ENCODE measurements at places on chromosomes 4 and X.

GRCh38 chr4:128635955-128636560, 173.4 kb upstream of the JADE1 start:
- DNase-seq, result no peak

- DNase-seq, result peak; percentile 21
These were observed 1.2 kb downstream of the EIF1AX start for GRCh38 chrX:20140420-20140819.

DNA sequence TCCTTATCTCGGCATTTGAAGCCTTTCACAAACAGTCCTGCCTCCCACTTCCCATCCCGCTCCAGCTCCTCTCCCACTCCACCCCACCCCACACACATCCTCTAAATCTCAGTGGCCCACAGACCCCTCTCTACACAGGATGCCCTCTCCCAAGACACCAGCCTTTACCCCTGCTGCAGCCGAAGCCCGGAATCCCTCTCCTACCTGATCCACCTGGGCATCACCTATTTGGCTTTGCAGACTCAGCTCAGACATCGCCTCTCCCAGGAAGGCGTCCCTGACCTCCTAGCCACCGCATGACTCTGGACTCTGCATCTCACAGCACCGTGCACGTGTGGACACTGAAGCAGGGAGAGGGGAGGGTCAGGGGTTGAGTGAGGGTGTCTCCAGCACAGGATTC, 11.5 kb downstream of the PPP2R2C start:
- no peak for DNase-seq

DNA sequence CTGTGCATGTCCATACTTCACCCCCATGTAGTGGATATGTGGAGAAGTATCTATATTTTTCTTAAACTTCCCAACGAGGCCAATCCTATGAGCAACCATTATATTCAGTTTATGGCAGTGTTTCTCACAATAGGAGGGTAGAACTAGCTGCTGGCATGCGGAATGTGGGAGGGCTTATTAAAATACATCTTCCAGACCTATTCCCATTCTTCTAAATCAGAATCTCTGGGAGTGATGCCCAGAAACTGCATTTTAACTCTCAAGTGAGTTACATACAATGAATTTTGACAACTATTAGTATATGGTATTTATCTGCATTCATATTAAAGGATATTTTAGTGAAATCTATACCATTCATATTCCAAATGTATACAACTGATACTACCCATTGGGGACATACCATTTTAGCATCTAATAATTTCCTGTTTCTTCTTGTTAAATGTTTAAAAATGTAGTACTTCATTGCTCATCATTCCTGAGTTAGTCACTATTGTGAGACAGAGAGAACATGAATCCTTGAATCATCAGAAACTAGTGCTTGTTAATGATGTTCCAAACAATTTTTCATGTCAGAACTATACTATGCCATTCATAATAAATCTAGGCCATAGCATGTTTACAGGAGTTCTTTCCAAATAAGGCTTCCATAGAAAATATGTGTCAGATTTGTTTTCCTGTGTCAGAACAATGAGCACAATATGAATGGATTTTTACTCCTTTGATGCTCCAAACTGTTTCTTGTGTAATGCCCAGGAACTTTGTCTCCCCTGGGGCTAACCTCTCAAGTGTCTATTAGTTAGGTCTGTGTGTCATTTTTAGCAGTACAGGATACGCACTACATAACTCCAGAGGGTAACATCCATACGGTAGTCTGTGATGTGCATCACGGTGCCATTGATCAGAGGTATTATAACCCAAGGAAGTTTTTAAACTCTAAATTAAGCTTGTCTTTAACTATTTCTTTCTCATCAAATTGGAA, 198.8 kb upstream of the BMP3 start:
- no peak for DNase-seq

- no peak for DNase-seq
These were observed 40.0 kb upstream of the CASK start for GRCh38 chrX:41963348-41963747.

DNA sequence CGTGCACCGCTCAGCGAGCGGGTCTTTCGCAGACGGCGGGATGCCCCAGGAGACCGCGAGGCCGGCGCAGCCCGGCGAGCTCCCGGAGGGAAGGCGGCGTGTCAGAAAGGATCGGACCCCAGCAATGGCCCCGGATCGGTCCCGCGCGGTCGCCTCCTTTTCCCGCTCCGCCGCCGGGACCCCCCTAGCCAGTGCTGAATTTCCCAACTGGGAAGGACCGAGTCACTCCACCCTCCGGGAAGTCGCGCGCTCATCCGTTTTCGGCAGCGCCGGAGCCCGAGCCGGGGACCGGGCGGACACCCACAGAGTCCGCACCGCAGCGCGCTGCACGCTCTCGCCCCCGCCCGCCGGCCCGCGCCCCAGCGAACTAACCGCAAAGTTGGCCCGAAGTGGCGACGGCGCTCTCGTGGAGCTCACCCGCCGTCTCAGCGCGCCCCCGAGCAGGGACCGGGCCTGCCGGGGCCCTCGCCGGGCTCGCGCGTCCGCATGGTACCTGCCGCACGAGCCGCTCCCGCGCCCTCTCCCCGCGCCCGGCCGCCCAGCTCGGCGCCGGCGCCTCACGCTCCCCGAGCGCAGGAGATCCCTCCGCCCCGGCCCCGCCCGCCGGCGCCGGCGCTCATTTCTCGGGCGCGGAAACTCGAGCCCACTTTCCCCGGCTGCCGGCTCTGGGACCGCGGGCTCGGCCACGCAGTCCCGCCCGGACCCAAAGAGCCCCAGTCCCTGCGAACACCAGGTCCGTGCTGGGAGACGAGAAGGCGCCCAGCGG, at the start of gene FAT1:
TSS of gene FAT1 (minus strand) at position 565 of the 766 bp plus-strand sequence. CDS start 14,029 bp downstream, outside the sequence.
- peak; percentile 21 for DNase-seq

GRCh38 chrX:72393836-72394517, 88.3 kb upstream of the CITED1 start:
- DNase-seq, result no peak

- no peak for DNase-seq
These were observed 799.1 kb downstream of the FSTL5 start for GRCh38 chr4:161364681-161365080.

DNA sequence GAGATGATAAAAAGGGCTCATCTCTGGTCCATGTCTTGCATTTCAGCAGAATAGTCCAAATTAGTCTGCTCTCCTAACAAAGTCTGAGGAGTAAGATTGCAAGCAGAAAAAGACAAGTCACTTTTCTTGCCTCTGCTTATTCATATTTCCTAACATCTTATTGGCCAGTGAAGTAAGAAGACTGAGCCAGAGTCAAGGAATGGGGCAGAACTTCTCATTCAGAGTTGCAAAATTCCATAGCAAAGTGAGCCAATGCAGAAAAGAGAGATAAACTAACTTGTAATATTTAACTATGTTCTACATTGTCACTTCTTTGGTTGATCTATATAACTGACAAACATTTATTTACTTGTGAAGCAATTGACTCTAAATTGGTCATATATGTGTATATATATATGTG, 2304.0 kb downstream of the ARAP2 start:
- no peak for DNase-seq

DNA sequence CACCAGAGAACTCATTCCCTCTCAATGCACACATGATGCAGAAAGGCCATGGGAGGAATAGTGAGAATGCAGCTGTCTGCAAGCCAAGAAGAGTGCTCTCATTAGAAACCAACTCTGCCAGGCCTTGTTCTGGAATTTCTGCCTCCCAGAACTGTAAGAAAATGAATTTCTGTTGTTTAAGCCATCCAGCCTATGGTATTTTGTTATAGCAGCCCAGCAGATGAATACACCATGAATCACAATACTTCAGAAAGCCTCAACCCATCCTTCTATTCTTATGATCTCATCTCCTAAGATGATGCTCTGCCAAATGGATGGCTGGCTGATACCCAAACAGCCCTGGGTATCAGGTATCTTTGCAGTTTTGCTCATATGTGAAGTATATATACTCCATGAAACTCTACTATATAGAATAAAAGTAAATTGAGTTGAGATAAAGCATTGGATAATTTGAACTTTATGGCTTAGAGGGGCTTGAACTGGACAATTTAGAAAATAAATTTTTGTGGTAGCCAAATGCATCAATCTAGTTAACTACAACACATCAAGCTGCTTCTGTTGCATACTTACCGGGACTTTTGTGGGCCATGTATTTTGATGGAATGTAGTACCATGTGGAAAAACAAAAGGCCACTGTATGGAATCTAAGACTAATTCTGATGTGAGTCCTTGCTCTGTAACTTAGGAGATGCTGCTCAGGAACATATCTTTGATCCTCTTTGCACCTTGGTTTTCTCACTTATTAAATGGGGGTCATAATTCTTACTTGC, 245.9 kb downstream of the HS3ST1 start:
- DNase-seq, result no peak

GRCh38 chr4:55547466-55547770, 709 bp upstream of the CLOCK start:
- DNase-seq, result no peak

- DNase-seq, result peak; percentile 28
These were observed 117.9 kb downstream of the COL25A1 start for GRCh38 chr4:109184491-109184961.

- DNase-seq, result no peak
These were observed 24.2 kb upstream of the SMIM20 start for GRCh38 chr4:25889589-25890503.

- DNase-seq, result no peak
These were observed 368.0 kb downstream of the GBA3 start for GRCh38 chr4:23060776-23061175.

GRCh38 chr4:59936566-59936965, 1263.6 kb upstream of the ADGRL3 start:
- no peak for DNase-seq

GRCh38 chr4:88732714-88733368, 35.2 kb upstream of the NAP1L5 start:
- DNase-seq, result no peak

DNA sequence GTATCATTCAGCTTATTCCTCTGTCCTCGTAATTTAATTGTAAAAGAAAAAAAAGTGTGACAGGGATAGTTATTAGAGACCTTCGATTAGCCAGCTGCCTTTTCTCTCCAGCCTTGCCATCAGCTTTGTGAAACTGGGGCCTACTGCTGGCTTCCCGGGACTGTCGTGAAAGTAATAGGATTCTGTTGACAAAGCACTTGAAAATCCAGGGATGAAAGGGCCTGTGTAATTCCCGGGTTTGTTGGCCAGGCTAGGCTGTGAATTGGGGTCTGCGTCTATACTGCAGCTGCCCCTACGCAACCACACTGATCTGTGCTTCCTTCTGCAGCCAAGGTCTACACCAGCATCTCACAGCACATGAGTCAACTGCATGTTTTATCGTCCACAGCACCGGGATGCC, 120.4 kb upstream of the SCML1 start:
- DNase-seq, result no peak

- DNase-seq, result no peak
These were observed 917.8 kb downstream of the ADGRL3 start for GRCh38 chr4:62117886-62118285.

- no peak for DNase-seq
These were observed 50.7 kb upstream of the USP38 start for GRCh38 chr4:143133977-143134376.

GRCh38 chr4:176963121-176963520, 170.4 kb upstream of the VEGFC start:
- DNase-seq, result no peak

GRCh38 chrX:30982467-30982866, 89.4 kb downstream of the FTHL17 start:
- DNase-seq, result peak; percentile 44

DNA sequence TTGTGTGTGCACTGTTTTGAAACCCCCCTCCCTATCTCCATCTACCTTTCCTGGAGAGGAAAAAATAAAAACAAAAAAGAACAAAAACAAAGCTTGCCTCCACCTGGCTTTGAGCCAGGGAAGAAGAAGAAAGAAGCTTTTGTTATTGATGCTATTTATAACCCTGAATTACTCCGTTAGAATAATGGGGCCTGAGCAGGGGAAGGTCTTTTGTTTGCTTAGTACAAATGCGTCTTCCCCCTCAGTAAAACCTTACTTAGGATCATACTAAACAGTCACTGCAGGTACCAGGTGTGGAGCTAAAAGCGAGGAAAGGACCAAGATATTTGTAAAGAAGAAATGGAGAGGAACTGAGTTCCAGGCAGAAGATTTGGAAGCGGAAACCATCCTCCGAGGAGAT, 352.1 kb downstream of the KCNIP4 start:
- no peak for DNase-seq

DNA sequence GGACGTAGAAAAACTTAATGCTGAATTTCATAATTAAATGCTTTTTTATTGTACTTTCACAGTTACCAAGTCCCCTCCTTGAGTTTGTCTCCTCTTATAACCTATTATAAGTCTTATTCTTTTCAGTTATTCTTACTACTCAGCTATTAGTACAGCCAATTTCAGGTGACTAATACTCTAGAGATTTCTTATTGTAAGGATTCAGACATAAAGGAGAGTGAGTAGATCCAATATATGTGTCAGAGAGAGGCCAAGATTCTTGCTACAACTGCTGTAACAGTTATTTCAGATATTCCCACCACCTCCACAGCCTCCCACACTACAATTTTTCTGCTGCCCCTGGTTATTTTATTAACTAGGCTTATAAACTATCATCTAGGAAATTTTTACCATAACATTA, 274.5 kb downstream of the GPAT3 start:
- no peak for DNase-seq

- DNase-seq, result peak; percentile 19
These were observed 135.0 kb upstream of the TENT5D start for GRCh38 chrX:80285131-80285773.

GRCh38 chr4:18611026-18611425, 589.5 kb upstream of the LCORL start:
- DNase-seq, result no peak

GRCh38 chr4:158823461-158823873, 54.6 kb downstream of the FNIP2 start:
- peak; percentile 97 for DNase-seq

- DNase-seq, result no peak
These were observed 133.6 kb upstream of the ARHGEF9 start for GRCh38 chrX:63918611-63919010.

DNA sequence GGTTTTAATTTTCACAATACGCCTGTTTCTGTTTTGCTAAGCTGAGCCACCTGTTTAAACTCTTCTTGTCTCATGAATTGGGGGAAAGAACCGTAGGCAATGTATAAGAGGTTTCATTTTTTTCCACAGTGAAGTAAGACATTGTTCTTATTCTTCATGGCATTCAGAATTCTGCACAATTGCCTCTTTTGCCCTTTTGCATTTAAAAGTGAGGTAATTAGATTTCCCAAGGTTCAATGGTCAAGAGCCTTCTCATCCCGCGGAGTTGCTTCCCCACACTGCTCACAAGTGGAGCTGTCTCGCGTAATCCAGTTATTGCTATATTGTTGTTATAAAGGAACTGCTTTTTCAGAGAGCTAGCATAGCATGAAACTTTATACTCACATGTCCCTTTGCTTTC, 90.9 kb upstream of the SPRY1 start:
- no peak for DNase-seq

- no peak for DNase-seq
These were observed 4.7 kb downstream of the LAMP2 start for GRCh38 chrX:120464411-120464810.

DNA sequence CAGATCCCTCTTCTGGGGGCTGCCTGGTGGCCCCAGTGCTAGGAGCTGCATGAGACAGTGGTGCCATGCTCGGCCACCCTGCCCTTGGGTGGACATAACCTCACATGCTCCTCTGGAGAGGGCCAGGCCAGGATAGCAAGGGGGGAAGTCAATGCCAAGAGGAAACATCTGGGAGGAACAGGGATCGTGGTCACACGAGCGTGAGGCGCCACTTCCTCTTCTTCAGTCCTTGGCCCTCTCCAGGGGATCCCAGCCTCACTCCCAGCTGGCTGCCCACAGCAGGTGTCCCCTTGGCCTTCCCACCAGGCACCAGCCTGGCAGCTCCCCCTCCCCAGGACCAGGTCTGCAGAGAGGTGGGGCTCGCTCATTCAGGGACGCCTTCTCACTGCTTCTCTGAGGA, 28.6 kb downstream of the TBC1D14 start:
- DNase-seq, result peak; percentile 77

Data from suppressor macrophage treated with lipopolysaccharide for 1 hour (primary cell).